ENCODE measurements at places on chromosomes 5 and 9.

GRCh38 chr9:118829334-118829733 is 539.9 kb downstream of the BRINP1 start:
- DNase-seq = no peak

- no peak for DNase-seq
These were observed 583.5 kb downstream of the ZNF608 start for GRCh38 chr5:124162767-124163532.

DNA sequence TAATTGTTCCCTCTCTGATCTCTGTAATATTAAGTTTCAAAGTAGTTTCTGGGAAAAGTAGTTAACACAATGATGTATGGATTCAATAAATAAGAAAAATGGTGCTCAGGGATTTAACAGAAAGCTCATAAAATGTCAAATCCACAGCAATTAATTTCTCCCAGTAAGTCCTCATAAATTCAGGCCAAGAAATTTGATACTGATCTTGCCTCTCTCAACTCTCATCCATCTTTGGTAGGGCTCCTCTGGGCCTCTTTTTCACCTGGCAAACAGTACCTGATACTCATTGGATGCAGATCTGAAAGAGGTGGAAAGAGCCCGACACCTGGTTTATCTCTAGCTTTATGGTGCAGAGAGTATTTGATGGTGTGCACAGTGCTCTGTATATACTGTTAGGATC is 106.1 kb downstream of the STK32A start:
- no peak for DNase-seq

DNA sequence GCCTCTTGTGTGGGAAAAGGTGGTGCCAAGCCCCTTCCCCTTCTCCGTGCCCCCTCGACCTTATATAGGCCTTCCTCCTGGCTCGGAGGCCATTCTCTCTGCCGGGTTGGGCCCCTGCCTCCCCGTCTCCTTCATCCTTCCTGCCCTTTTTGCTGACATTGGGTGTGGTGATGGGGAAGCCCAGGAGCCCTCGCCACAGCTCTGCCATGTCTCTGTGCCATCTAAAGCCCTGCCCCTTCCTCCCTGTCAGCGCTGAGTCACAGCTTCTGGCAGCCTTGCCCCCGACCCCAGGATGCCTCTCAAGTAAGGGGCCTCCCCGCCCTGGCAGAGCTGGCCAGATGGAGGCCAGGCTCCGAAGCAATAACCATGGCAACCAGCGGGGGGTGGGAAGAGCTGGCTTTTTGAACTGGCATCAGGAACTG is 30.4 kb downstream of the JADE2 start:
- DNase-seq = no peak

- DNase-seq = no peak
These were observed 193.2 kb upstream of the CDH6 start for GRCh38 chr5:31000287-31000686.

GRCh38 chr5:156379206-156379605 is 52.2 kb downstream of the SGCD start:
- DNase-seq = no peak

DNA sequence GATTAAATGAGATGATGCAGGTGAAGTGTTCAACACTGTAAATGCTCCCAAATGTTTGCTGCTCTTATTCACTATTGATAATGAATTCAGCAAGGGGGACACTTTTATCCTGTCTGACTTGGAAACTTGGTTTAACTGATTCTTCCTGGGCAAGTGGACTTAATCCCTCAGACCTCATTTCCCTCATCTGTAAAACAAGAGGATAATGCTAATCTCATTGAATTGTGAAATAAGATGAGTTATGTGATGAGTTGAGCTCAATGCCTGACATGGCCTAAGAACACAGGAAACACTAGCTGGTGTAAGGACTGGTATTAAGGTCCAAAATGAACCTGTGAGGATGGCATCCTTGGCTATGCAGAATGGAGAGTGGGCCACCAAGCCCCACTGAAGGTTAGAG is 23.3 kb downstream of the TNFSF15 start:
- peak; percentile 37 for DNase-seq

GRCh38 chr5:88396000-88396535 is 127.4 kb upstream of the TMEM161B start:
- DNase-seq = no peak

DNA sequence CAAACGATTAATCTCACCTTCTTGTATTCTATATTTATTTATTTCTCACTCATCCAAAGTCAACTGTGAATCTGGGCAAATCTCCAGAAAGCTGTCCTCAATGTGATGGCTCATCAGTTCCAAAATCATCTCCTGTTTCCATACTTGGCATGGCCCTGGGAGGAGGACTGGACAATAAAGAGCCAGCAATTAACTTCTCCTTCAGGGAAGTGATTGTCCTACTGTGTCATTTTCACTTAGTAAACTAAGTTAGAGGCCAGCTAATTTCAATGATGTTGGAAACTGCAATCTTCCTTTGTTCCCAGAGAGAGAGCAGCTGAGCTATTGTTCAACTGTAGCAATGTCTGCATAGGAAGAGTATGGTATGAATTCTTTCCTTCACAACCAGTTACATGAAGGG is 17.5 kb downstream of the CDH12 start:
- DNase-seq = no peak

DNA sequence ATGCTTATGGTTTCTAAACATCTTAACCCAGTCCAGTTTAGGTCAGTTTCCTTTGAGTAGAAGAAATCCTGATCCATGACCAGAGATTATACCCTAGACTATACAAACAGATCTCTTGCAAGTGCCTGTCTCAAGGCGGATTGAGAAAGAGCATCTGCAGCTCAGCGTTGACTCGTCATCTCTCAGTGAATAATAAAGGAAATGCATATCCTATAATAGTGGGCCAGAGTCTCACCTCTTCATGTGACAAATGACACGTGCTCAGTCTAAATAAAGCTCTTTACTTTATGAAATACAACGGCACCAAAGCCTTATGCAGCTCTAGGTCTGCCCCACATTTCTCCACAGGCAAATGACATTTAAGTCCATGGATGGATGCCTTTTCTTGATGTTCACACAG is 179.4 kb upstream of the NR3C1 start:
- DNase-seq = no peak

DNA sequence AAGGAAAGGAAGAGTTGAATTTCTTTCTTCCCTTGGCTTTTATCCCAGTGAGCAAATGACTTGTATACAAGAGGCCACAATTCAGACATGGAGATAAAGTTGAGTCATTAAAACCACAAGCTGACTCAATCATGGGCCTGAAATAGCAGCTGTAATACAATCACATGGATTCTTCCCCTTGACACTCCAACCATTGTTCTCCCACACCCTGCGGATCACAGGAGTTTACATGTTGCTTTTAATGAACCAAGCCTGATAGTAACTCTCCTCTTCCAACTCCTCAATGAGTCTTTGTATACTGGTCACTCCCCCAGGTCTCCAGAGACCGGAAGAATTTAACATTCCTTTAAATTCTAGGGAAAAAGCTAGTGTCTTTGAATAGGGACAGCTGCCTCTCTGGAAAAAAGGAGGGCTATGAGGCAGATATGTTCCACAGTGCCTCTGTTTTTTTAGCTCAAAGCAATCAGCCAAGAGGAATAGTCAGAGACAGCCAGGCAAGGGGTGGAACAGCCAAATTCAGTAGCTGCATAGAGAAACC is 32.4 kb downstream of the PCDHGC5 start:
- DNase-seq = peak; percentile 31

DNA sequence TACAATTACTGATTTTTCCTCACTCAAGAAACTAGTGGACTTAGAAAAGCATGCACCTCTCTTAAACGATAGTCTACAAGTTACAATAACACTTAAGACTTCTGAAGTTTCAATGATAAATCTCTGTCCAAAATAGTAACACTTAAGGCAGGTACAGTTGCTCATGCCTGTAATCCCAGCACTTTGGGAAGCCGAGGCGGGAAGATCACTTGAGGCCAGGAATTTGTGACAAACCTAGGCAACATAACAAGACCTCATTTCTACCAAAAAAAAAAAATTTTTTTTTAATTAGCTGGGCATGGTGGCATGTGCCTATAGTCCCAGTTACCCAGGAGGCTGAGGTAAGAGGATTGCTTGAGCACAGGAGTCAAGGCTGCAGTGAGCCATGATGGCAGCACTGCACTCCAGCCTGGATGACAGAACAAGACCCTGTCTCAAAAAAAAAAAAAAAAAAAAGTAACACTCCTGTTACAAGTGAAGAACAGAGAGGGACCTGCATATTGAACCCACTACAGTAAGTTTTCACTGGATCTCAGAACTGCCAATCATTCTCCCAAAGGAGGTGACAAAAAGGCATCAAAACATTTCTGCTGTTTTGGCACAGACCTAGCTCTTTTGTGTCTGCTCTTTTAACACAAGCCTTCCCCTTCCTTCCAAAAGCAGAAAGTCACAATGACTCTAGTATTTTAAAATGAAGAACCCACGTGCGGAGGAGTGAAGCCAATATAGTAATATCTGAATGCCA is 3.5 kb downstream of the ABITRAM start:
- no peak for DNase-seq

GRCh38 chr9:22067196-22067595 is 58.1 kb upstream of the CDKN2B start:
- no peak for DNase-seq

GRCh38 chr5:180081481-180081880 is 9.9 kb upstream of the RNF130 start:
- DNase-seq = no peak

DNA sequence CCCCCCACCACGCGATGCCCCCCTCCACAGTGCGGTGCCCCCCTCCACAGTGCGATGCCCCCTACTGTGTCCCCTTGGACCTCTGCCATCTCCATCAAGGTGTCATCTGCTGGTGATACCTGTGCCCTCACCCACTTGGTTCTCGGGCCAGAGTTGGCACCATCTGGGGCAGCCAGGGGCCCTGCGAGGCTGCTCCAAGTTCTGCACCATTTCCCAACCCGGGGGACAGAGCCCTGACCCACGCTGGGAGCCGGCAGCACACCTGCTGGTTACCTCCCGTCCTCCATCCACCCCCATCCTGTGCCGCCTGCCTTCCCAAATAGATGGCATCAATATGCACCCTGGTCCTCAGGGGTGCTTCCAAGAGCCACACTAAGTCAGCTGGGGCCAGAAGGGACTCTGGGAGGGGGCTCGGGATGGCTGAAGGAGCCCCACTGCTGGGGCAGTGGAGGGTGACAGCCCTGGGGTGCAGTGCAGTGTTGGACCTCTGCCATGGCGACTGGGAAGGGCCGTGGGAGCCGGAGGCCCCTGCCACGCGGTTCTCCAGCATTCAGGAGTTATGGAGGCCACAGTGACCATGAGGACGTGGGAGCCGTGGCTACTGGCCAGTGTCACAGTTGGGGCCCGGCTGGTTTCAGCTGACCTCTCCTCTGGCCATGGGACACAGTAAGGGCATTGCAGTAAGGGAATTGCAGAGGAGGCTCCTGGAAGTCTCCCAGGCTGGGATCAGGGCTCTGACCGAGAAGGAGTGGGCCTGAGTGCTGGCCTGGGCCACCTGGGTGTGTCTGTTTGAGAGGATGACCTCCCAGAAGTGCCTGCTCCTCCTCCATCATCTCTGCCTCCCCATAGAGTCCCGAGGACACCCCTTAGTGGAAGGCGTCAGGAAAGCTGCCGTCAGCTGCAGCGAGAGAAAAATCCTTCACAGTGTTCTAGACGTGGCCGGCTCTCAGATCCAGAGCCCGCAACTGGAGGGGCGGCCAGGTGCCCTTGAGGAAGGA is 44.2 kb upstream of the NOTCH1 start:
- DNase-seq = no peak

DNA sequence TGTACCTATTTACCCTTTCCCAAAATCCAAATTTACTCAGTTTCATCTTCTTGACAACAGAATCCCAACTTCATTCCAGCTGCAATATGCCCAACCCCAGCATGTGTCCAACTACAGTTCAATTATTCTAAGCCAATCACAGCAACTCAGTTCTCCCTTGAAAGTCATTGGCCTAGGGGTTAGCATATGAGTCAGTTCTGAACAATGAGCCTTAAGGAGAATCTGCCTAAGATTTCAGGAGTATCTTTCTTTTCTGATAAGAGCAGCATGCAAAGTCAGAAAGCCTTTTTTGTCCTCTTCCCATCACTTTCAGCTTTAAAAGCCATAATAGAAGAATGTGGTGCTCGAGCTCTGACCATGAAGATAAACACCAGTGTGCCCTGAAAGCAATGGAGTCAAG is 44.4 kb upstream of the RASGRF2 start:
- no peak for DNase-seq

GRCh38 chr5:33828626-33829308 is 63.0 kb downstream of the ADAMTS12 start:
- DNase-seq = no peak

DNA sequence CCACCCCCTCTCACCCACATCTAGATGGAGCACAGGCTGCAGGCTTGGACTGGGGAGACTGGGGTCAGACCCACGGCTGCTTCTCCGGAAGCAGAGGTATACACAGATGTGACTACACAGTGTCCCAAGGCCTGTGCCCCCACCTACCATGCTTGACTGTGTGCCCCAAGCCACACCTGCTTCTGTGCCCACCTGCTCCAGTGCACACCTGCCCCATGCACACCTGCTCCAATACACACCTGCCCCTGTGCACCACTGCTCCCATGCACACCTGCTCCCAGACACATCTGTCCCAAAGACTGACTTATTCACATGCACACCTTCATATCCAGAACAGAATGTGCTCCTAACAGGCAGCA is 5.5 kb upstream of the COL5A1 start:
- no peak for DNase-seq

Measured in vagina (tissue), 2 donors.